NCI-H446 treated with DMSO at 0.1 percent for 48 hours (cell line): ENCODE measurements at places on chromosomes 5 and 9.

GRCh38 chr9:136687721-136688223 is 515 bp upstream of the AGPAT2 start:
- DNase-seq: no peak

- DNase-seq: no peak
Measured at GRCh38 chr5:172683645-172684471, 42.8 kb downstream of the NEURL1B start.

GRCh38 chr5:125390326-125390725 is 643.9 kb upstream of the ZNF608 start:
- DNase-seq: peak; percentile 17

GRCh38 chr5:179147991-179148702 is 88.0 kb downstream of the ZNF354C start:
- DNase-seq: no peak

DNA sequence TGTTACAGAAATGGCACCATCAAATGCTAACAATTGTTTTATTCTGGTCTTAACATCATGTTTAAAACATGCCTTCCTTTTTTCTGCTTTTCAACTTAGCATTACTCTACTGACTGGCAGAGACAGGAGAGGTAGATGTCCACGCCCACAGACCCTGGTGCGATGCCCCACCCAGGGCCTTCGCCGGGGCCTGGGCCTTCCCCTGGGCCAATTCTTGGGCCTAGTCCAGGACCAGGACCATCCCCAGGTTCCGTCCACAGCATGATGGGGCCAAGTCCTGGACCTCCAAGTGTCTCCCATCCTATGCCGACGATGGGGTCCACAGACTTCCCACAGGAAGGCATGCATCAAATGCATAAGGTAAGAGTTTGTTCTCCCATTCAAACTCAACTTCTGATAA is 13.7 kb downstream of the SMARCA2 start:
- DNase-seq: no peak

DNA sequence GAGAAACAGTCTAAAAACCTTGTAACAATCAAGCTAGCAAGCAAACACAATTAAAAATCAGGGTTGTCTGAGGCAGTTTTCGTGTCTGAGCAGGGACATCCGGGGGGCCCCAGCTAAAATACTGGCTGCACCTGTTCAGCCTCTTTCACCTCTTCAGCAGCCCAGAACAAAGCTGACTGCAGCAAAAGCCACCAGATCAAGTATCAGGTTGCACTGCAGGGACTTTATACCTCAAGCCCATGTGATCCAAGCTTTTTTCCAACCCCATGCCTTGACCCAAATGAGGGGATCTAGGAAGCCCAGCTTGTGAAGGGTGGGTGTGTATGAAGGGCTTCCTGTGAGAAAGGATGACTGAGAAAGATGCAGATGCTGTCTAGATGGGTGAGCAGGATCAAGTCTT is 133.4 kb downstream of the SEMA6A start:
- no peak for DNase-seq

DNA sequence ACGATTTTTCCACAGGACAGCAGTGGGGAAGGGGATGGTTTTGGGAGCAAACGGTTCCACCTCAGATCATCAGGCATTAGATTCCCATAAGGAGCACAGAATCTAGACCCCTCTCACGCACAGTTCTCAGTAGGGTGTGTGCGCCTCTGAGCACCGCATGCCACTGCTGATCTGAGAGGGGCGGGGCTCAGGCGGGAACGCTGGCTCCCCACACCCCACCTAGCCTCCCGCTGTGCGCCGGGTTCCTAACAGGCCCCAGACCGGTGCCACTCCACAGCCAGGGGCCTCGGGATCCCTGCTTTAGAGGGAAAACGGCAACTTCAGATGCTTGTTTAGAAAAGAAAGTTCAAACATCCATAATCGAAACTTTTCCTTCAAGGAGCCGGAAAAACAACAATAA is 20.4 kb downstream of the TERT start:
- no peak for DNase-seq

- no peak for DNase-seq
Measured at GRCh38 chr5:133962131-133962530, 6.3 kb downstream of the C5orf15 start.

- no peak for DNase-seq
Measured at GRCh38 chr5:178460174-178460573, 130.0 kb downstream of the COL23A1 start.

- no peak for DNase-seq
Measured at GRCh38 chr9:18429070-18429469, 44.9 kb upstream of the ADAMTSL1 start.

DNA sequence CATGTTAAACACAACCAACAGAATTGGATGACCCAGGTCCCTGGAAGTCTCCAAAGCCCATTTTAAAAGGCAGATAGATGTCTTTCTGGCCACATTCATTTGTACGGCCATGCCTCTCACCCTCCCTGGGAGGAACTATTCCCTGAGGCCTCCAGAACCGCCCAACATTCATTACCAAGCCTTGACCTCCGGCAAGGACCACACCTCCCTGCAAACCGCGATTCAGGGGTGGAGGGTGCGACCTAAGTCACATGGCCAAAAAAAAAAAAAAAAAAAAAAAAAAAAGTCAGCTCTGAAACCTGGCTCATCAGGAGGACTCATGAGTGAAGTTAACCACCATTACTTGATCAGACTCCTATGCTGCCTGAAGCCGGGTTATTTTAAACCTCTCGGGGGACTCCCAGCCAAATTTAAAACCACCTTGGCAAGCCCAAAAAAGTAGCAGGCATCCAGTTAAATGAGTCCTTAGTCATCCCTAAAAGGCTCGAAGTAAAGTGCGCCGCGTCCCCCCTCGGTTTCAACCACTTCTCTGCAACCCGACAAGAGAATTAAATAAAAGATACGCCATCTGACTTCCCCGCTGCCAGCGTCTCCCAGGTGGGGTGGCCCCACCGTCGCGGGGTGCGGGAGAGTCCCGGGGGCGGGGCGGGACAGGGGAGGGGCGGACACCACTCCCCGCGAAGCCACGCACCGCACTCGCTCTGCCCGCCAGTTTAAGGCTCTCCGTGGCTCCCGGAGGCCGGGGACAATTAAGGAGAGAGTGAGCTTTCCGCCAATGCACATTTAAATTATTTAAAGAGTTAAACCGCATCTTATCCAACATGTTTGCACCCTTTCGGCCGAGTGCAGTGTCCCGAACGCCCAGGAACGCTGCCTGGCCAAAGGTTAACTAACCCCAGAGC is 2.3 kb downstream of the KLF9 start:
- DNase-seq: no peak

DNA sequence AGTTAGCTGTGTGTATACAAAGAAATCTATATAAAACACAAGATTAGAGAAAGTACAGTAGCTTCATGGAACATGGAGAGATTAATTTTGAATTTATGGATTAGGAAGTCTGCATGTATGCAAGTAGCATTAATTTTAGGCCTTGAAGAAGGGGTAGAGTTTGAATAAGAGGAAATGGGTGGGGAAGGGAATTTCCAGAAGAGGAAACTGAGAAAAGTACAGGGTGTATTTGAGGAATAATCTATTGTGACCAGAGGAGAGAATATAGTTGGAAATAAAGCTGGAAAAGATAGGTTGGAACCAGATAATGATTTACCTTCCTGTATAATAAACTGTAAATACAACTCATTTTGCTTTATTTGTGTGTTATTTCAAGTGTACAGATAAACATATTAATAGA is 53.6 kb downstream of the CWC27 start:
- no peak for DNase-seq

DNA sequence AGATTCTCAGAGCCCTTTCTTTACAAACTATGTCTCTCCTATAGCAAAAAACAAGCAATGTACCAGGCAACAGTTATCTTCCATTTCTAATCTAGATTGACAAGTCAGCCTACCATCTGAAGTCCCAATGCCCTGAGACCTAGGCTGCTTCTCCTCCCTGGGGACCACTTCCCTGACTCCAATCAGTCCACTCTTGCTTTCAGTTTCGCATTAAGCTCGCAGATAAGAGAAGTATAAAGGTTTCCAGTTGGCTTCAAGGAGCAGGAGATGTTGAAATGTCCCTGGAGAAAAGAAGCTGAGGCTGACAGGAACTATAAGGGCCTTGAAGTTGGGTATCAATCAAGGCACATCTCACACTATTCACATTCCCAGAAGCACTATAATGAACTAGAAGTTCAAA is 32.3 kb downstream of the ERP44 start:
- no peak for DNase-seq

DNA sequence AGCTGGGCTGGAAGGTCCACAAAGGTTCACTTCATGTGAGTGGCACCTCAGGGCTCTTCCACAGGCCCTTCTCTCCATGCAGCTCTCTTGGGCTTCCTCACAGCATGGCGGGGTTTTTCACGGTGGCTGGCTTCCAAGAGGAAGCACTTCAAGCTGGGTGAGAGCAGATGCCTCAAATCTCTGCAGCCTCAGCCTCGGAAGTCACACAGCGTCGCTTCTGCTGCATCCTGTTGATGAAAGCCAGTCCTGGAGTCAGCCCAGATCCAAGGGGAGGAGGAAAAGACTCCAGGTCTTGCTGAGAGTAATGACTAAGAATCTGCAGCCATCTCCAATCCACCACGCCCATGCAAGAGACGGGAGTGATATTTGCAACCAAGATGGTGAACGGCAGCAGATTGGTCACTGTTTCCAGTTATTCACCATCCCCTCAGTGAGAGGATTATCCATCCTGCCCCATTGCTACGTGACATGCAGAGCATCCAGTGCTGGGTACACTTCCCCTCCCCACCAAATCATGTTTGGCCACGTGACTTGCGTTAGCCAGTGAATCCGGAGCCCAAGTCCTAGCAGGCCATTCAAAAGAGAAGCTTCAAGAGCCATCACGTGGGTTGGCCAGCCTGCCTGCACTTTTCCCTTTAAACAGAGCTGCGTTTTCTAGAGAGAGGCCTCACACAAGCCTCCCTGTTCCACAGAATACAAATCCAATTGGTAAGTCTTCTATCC is 173.9 kb downstream of the C9orf50 start:
- no peak for DNase-seq

DNA sequence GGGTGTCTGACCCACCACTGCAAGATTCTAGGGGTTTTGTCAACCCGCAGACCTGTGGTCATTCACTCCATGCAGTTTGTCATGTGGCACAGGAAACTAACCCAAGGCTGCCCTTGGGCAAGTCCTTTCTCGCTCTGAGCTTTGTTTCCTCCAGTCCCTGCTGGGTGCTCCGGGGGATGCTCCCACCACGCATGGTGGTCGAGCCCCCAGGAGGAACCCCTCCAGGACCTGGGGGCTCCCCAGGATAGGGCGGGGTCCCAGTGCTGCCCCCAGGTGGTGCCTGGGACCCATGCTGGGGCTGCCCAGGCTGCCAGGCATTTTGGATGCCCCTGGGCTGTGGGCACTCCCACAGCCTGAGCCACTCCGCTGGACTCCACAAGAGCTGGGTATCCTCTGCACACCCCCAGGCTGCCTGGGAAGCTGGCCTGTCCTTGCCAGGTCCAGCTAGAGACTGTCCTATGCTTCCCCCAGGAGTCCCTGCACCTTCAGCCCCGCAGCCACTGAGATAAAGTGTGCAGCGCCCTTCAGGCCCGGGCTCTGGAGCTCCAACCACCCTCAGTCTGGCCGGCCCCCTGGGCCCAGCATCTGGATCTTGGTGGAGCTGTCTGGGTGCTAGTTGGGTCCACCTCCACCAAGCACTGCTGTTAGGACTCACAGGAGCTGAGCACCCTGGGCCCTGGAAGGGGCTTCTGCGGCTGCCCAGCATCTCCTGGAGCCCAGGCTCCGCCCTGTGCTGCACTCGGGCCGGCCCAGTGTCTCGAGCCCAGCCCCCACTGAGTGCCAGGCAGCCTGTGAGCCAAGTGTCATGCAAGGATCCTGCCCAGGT is 104.3 kb downstream of the PHF2 start:
- DNase-seq: no peak

- DNase-seq: no peak
Measured at GRCh38 chr5:163366757-163367156, 70.6 kb upstream of the CCNG1 start.

- DNase-seq: no peak
Measured at GRCh38 chr9:118336250-118336942, 632.2 kb downstream of the TLR4 start.

DNA sequence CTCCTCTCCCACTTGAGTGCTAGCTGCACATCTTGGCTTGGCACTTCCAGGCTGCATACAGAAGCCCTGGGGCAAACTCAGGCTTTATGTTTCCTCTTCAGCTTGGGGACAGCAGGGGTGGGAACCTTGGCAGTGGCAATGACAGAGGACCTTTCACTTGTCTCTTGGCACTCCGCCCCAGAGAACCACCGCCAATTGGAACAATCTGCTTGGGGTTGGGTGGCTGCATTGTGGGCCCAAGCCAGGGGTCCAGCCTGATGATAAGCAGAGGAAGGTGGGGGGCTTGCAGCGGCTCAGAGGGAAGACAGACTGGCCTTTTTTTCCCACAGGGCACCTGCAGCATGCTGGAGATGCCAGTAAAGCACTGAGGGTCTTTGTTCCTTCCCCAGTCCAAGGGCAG is 179.0 kb upstream of the NMUR2 start:
- DNase-seq: peak; percentile 1

- DNase-seq: no peak
Measured at GRCh38 chr9:69325409-69326212, 596 bp downstream of the ENTREP1 start.

GRCh38 chr9:36551129-36551528 is 21.6 kb upstream of the MELK start:
- DNase-seq: no peak

GRCh38 chr5:15234366-15234765 is 265.6 kb upstream of the FBXL7 start:
- DNase-seq: no peak

DNA sequence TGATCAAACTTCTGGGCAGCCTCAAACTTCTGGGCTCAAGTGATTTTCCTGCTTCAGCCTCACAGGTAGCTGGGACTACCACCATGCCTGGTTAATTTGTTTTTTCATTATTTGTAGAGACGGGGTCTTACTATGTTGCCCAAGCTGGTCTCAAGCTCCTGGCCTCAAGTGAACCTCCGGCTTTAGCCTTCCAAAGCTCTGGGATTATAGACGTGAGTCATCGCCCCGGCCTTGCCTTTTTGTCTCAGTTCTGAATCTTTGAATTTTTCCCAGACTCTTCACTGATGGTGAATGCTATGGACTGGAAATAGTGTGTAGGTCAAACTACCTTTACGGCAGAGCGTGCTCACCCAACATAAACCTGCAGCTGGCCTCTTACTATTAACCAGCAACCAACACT is 32.3 kb upstream of the EGFLAM start:
- DNase-seq: no peak

GRCh38 chr9:69971643-69972449 is 71.8 kb upstream of the MAMDC2 start:
- peak; percentile 18 for DNase-seq

- no peak for DNase-seq
Measured at GRCh38 chr9:36151316-36152210, 15.0 kb downstream of the GLIPR2 start.
